ENCODE measurements at places on chromosomes 5 and 9.

DNA sequence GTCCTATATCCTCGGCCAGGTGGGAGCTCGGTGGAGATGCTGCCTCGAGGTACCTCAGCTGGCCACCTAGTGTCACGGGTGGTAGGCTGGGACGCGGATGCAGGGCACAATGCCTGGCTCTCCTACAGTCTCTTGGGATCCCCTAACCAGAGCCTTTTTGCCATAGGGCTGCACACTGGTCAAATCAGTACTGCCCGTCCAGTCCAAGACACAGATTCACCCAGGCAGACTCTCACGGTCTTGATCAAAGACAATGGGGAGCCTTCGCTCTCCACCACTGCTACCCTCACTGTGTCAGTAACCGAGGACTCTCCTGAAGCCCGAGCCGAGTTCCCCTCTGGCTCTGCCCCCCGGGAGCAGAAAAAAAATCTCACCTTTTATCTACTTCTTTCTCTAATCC lies 2.0 kb downstream of the PCDHGC3 start:
- peak; percentile 34 for DNase-seq

GRCh38 chr9:84759300-84759750 lies 89.8 kb downstream of the NTRK2 start:
- DNase-seq = no peak

GRCh38 chr9:109766351-109766750 lies 13.6 kb upstream of the PALM2AKAP2 start:
- peak; percentile 40 for DNase-seq

- DNase-seq = peak; percentile 51
Observed at GRCh38 chr5:40904205-40904993, 4.9 kb upstream of the C7 start.

DNA sequence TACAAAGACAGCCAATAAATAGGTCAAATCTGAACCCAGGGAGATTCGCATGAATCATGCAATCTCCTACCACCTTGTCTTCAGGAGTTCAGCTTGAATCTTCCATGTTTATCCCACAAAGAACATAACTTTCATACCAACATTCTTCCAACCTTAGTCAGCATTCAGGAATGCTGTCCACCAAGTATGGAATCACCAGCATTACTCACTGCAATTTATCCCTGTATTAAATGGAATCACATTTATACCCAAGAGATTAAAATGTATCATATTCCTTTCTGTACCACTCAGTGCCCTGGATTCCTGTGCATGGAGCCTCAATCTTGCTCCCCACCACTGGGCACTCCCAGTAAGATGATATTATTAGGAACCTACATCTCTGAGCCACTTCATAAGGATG lies 162.6 kb downstream of the GLIS3 start:
- peak; percentile 60 for DNase-seq

- DNase-seq = no peak
Observed at GRCh38 chr9:129052592-129052991, 16.2 kb downstream of the MIGA2 start.

GRCh38 chr9:128824911-128825310 lies 4.7 kb downstream of the SPOUT1 start:
- no peak for DNase-seq

DNA sequence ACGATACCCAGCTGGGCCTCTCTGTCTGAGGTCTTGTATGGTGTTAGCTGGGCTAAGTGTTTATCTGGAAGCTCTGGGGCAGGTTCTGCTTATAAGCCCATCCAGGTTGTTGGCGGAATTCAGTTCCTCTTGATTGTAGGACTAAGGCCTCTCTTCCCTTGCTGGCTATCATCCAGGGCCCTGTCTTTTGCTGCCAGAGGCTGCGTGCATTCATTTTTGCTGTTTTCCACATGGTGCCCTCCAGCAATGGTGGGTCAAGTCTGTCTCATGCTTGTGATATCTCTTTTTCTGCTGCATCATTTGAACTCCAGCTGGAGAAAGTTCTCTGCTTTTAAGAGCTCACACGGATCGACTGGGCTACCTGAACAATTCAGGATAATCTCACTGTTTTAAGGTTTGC lies 105.7 kb upstream of the ZNF618 start:
- DNase-seq = peak; percentile 35

- no peak for DNase-seq
Observed at GRCh38 chr5:13648822-13649221, 295.7 kb downstream of the DNAH5 start.

DNA sequence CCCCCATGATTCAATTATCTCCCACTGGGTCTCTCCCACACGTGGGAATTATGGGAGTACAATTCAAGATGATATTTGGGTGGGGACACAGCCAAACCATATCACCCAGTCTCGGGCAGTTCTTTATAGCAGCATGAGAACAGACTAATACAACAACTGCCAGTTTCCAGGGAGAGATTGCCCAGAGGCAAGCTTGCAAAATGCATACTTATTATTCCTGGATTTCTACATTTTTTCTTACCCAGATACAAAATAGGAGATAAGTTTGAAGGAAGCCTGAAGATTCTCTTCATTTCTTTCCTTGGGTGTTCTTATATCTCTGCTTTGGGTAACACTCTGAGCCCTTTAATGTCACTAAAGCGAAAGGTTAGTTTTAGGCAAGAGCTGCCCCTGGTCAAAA lies 691.2 kb downstream of the TAF11L14 start:
- DNase-seq = no peak

GRCh38 chr5:155274484-155274883 lies 260.9 kb downstream of the KIF4B start:
- DNase-seq = no peak
